ENCODE measurements at places on chromosomes 12 and 14.

GRCh38 chr12:86445356-86445755 lies 189.2 kb upstream of the MGAT4C start:
- no peak for DNase-seq

DNA sequence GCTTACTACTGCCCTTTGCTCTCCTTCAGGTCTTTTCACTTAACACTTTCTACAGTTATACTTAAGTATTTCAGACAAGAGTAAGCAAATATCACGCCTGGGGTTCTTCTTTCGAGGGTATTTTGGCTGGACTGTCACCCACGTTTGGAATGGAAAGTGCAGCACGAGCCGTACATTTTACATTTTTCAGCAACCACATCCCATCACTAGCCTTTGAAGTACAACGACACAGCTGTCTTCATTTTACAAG lies 349 bp upstream of the FAM177A1 start:
- DNase-seq, result no peak

- no peak for DNase-seq
Measured at GRCh38 chr14:54310151-54310850, 86.5 kb upstream of the CDKN3 start.

DNA sequence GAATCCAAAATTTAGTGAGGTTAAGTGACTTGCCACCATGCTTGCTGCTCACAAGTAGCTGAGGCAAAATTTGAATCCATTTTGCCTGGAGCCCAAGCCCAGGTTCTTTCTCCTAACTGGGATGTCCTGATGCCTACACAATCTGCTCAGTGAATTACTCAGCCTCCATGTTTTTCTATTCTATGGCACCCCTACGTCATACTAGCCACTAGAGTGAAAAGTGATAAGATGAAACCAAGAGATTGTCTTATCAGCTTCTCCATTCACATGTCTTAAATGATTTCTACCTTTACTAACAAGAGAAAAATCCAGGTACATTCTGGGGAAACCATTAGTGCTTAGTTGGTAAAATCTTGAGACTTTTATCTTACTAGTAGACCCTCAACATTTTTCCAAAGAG lies 720.1 kb downstream of the DIO2 start:
- no peak for DNase-seq

GRCh38 chr12:63021116-63021515 lies 86.2 kb upstream of the PPM1H start:
- no peak for DNase-seq

DNA sequence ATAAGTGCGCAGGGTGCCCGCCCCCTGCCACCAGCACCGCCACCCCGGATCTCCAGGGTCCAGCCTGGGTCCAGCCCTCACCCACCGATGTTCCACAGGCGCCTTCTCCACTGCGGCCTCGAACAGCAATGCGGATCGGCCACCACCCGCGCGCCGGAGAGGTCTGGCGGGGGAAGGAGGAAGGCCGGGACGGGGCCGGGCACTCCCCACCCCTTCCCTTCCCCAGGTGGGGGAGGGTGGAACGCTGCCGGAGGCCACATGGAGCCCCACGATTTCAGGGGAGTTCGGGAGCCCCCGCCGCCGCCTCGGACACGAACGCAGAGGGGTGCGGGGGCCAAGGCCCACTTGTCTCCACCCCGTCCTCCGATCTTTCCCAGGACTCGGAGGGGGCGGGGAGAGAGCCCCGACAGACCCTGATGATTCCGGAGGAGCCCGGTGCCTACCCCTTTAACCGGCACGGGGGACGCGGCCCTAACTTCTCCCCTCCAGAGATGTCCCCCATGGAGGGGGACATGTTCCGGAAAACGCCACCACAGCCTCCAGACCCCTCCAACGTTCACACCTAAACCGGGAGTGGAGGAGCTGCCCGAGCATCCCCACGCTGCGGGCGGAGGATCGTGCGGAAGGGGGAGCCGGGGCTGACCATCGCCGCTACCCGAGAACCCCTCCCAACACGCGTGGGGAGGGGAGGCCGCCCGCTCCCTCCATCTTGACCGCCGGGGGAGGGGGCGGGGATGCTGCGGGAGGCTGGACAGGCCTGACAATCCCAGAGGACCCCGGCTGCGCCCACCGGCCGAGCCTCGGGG lies 1.1 kb downstream of the ATXN2 start:
- DNase-seq, result no peak

DNA sequence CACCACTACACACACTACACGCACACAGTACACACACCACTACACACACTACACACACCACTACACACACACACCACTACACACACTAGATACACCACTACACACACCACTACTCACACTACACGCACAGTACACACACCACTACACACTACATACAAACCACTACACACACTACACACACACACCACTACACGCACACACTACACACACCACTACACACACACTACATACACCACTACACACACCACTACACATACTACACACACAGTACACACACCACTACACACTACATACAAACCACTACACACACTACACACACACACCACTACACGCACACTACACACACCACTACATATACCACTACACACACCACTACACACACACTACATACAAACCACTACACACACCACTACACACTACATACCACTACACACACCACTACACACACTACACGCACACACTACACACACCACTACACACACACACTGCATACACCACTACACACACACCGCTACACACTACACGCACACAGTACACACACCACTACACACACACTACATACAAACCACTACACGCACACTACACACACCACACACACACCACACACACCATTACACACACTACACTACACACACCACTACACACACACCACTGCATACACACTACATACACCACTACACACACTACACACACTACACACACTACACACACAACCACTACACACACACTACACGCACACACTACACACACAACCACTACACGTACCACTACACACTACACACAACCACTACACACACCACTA lies 11.7 kb downstream of the NOC4L start:
- no peak for DNase-seq

GRCh38 chr12:123546281-123546680 lies 12.8 kb upstream of the RILPL1 start:
- no peak for DNase-seq

GRCh38 chr12:109487181-109488050 lies 10.0 kb downstream of the UBE3B start:
- no peak for DNase-seq

DNA sequence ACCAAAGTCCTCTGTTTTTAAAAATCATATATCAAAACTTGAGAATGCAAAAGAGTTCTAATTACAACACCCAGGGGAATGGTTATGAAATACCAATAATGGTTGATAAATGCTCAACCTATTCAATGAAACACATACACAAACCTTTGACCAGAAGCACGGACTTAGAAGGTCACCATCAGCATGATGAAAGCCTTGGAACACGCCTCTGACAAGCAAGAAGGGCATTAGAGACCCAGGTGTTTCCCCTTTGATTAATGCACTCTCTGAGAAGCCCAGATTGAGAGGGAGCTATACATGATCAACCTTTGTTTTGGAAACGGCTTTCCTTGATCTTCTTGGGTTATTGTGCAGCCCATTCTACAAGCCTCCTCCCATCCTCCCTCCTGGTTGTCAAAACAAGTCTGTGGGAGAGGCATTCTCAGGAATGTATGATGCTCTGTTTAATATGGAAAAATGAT lies 69.0 kb downstream of the ZFP36L1 start:
- no peak for DNase-seq

GRCh38 chr12:125824276-125824675 lies 759.0 kb downstream of the AACS start:
- DNase-seq, result no peak

- DNase-seq, result no peak
Measured at GRCh38 chr14:37144729-37145363, 27.6 kb downstream of the SLC25A21 start.

DNA sequence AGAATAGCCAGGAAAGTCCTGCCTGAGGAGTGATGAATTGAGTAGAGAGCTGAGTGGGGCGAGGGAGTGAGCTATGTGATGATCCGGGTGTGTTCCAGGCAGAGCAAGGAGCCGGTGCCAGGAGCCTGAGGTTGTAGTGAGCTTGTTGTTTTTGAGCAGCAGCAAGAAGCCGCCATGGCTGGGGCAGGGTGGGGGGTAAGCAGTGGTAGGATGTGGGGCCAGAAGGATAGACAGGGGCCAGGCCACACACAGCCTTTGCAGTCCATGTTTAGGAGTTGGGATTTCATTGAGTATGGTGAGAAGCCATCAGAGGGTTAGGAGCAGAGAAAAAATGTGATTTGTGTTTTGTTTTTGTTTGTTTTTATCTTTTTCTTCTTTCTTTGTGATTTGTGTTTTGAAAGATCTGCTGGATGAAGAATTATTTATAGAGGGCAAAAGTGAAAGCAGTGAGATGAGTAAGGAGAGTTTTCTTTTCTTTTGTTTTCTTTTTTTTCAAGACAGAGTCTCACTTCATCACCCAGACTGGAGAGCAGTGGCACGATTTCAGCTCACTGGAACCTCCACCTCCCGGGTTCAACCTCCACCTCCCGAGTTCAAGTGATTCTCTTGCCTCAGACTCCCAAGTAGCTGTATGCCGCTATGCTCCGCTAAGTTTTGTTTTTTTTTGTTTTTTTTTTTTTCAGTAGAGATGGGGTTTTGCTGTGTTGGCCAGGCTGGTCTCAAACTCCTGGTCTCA lies 92.3 kb upstream of the BCAT1 start:
- DNase-seq, result no peak

DNA sequence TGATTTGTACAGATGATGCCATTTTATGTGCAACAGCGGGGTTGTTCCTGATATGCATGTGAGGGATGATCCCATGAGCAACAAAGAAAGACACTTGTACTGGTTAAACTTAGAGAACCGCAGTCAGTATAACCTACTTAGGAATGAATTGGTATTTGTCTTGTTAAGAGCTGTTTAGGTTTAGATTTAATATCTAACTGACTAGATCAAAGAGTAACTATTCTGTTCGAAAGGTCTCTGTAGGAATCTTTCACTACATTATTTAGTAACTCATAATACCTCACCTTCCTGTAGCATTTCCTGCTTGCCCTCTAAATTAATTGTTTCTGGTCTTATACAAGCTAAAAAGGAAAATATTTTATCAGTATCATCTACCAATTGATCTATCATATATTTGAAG lies 350.4 kb downstream of the TRHDE start:
- no peak for DNase-seq
